IMR-90 (cell line): ENCODE measurements at places on chromosomes 2 and 18.

DNA sequence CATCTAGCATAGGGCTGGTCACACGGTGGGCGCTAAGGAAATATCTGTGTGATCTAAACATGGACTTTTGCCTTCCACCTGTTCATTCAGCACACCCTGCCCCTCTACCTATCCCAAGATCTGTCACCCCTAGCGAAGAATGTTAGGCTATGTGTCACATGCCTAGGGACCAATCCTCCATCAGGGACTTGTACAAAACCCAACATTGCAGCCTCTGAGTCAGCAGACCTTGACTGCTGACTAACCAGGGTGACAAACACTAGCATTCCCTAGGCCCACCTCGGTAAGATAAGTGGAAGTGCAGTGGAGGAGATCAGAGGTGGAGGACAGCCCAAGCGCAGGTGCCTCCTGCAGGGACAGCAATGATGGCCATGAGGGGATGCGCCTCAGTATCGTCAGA lies 99.2 kb downstream of the SOX11 start:
- peak; percentile 29 for DNase-seq

- DNase-seq, result no peak
Observed at GRCh38 chr2:57156231-57156924, 890.2 kb upstream of the VRK2 start.

DNA sequence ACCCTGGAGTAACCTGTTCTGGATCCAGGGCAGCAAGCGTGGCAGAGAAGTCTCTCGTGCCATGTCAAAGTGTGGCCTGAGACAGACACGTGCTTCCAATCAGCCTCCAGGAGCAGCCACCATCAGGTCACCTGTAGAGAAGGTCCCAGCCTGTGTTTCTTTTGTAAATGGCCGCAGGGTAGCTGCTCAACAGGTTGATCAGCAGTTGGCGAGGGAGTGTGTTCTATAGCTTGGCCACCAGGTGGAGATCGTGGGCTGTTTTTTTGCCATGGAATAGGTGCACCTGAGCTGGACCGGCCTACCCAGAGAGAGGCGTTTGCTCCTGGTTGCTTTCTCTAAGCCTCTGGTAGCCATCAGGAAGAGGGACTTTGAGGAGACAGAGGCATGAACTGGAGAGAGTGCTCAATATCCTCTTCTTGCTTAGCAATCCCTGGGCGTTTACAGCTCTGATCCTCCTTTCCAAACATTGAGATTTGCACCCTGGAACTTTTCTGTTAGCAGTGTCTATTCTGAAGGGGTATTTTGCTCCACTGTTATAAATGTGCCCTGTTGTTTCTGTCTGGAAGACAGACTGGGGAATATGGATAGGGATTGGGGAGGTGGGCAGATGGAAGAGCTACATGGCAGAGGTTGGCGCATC lies 34.2 kb upstream of the EN1 start:
- peak; percentile 20 for DNase-seq

DNA sequence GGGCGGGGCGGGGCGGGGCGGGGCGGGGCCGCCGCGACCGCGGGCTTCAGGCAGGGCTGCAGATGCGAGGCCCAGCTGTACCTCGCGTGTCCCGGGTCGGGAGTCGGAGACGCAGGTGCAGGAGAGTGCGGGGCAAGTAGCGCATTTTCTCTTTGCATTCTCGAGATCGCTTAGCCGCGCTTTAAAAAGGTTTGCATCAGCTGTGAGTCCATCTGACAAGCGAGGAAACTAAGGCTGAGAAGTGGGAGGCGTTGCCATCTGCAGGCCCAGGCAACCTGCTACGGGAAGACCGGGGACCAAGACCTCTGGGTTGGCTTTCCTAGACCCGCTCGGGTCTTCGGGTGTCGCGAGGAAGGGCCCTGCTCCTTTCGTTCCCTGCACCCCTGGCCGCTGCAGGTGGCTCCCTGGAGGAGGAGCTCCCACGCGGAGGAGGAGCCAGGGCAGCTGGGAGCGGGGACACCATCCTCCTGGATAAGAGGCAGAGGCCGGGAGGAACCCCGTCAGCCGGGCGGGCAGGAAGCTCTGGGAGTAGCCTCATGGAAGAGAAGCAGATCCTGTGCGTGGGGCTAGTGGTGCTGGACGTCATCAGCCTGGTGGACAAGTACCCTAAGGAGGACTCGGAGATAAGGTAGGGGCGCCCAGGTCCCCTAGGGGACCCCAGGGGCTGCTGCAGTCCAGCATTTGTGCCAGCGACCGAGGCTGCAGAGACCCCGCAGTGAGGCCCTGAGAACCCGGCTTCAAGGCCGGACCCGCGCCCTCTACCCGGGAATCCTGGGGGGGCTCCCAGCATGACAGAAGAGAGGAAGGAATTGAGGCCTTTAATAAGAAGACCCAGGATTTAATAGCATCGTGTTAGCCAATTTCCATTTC lies at the start of gene KHK:
Gene KHK (plus strand): TSS at position 49 of the 870 bp plus-strand sequence. CDS start 488 bp downstream, at position 537.
- DNase-seq, result no peak

DNA sequence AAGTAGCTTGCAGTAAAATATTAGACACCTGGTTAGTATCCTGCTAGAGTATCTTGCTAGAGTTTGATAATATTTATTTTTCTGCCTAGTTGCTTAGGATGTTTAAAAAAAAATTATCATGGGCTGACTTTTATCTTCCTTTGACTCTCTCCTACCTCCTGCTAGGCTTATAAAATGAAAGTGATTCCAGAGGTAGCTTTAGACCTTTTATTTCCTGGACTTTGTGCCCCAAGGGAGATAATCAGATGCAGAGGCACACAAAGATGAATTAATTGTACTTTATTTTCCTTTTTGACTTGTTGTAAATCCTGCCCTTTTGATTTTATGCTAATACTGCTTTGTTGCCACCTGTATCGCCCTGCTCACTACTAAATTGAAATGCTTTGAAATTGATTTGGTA lies 130.7 kb downstream of the WDSUB1 start:
- DNase-seq, result no peak
